ENCODE measurements at places on chromosomes 5 and 9.

- DNase-seq: no peak
Measured at GRCh38 chr5:37867654-37868053, 27.8 kb upstream of the GDNF start.

GRCh38 chr9:134880484-134881312 lies at the start of gene FCN2:
TSS of gene FCN2 (plus strand) at chr9:134880810. CDS start at chr9:134880822, 12 bp downstream.
- no peak for DNase-seq

- DNase-seq: no peak
Measured at GRCh38 chr5:114790403-114790792, 379.3 kb downstream of the TRIM36 start.

- DNase-seq: no peak
Measured at GRCh38 chr5:93407454-93407853, 173.6 kb downstream of the NR2F1-AS1 start.

DNA sequence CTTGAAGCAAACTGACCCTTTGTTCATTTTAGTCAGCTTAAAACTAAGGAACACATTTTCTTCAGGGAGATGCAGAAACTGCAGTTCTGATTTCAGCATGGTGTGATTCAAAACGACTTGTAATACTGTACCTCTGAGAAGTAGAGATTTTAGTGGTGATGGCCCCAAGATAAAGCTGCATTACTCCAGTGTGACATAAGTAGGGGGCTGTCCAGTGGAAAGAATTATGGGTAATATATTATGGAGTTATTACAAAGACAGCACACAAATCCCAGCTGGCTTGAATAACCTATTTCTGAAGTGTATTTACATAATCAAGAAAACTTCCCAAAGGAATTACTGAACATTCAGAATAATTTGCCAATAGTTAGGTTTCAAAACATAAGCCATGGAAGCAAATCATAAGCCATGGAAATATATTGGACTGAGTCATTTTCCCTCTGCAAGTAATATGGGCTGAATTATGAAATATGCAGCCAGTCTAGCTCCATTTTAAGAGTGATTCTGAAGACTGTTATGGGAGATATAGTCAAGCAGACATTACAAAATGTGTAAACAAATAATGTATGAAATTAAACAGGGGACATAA lies 133.7 kb upstream of the FBXL17 start:
- DNase-seq: no peak

DNA sequence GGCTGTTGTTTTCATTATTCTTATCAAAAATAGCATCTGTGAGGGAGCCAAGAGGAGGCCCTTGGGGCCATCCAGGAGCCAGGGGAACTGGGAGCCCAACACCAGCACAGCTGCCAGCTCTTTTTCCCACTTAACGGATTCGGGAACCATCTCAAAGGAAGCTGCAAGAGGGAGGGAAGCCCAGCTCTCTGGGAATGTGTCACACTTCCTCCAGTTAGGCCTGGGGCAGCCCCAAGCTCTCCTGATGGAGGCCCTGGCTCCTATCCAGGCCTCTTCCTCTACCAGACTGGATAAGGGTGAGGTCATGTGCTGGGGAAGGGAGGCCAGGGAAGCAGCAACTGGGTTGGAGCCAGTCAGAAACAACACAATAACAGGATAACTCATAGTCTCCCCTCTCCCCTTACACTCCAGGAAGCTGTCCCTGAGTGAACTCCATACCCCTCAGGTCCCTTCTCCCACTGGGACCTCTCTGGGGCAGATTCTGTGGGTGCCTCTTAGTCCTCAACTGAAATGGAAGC lies 12.7 kb downstream of the CSF2 start:
- no peak for DNase-seq

DNA sequence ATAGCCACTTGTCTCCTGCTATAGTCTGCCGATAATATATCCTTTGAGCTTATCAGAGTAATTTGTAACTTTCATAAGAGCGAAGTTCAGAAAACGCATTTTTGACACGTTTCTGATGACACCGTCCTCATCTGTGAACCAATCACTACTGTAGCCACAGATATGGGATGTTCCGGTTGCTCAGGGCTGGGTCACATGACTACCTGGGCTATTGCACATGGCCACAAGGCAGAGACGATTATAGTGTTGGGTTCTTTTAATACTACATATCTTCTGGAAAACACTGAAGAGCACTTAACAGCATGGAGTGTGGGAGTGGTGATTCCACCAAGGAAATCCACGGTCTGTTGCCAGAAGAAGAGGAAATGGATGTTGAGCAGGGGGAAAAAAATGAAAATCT lies 115.0 kb upstream of the ADRA1B start:
- DNase-seq: no peak

- DNase-seq: no peak
Measured at GRCh38 chr9:84139296-84140070, 158.9 kb downstream of the RMI1 start.

- DNase-seq: no peak
Measured at GRCh38 chr9:101184813-101185278, 156.3 kb downstream of the PLPPR1 start.

GRCh38 chr5:146521403-146522106 lies 5.6 kb upstream of the GPR151 start:
- DNase-seq: no peak

- peak; percentile 45 for DNase-seq
Measured at GRCh38 chr9:38621434-38622287, 1.3 kb upstream of the ANKRD18A start.

GRCh38 chr5:5782402-5782801 lies 359.9 kb downstream of the ICE1 start:
- DNase-seq: no peak

DNA sequence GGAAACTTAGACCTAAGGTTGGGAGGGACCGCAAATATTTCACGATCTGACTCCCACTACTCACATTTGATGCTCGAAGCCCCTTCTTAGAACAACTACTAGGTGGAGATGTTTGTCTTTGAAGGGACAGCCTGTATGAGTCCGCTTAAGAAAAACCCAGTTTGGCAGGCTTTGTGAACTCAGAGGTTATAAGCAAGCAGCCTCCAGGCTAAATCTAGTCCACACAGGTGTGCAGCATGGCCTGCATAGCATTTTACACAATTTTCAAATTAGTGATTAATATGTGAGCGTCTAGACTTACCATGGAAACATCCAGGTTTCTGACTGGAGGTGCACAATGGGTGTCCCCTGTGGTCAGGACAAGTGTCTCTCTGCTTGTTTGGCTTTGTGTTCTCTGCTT lies 127.1 kb downstream of the KIF4B start:
- no peak for DNase-seq

DNA sequence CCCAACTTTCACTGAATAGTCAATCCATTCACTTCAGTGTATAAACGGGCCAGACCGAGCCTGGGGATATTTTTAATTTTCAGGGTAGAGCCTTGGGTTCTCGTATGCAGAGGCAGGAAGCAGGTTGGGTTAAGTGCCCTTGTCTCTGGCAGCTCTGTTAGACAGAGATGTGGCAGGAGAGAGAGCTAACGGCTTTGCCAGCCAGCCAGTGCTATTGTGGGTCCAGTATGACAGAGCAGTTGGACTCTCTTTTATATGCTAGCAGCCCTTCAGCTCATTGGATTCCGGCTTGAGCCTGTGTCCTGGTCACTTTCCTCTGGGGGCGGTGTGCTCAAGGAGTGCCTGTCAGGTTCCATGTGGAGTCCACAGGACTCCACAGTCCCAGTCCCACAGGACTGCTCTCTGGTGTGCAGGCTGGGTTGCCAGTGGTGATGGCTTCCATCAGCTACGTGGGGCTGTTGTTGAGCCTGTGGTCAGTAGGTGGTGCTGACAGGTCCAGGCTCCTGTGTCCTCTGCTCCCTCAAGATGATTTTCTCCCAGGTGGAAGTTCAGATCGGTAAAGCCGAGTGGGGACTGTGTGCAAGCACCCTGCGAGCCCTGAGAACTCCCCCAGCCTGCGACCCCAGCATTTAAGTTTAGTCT lies 14.3 kb downstream of the CLTA start:
- DNase-seq: no peak

DNA sequence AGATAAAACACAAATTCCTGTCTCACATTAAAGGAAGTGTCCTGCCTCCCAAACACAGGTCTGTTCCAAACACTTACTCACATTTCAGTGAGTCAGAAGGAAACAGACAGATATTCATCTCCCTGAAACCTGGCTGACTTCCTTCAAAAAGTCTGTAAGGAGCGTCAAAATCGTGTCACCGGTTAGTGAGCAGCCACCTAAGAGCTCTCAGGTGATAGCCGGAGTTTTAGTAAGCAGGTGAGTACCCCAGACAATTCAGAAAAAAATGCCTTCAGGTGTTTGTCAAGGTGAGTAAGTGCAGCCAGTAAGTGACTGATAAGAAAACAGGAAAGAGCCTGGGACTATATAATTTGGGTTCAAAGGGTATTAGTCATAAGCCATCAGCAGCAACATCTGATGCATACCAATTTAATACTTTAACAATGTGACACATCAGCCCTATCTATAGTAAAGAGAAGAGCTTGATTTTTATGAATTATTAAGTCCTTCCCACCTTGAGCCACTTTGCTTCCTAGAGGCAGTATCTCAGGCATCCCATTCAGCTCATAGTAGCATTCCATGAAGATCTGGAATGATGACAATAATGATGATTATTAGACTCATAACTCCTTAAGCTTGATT lies 1.3 kb upstream of the ITGA2 start:
- no peak for DNase-seq

GRCh38 chr5:144179226-144179625 lies 8.6 kb downstream of the KCTD16 start:
- DNase-seq: no peak

GRCh38 chr5:33049842-33050241 lies 338.7 kb downstream of the NPR3 start:
- no peak for DNase-seq

GRCh38 chr9:36560771-36561170 lies 11.9 kb upstream of the MELK start:
- DNase-seq: no peak

DNA sequence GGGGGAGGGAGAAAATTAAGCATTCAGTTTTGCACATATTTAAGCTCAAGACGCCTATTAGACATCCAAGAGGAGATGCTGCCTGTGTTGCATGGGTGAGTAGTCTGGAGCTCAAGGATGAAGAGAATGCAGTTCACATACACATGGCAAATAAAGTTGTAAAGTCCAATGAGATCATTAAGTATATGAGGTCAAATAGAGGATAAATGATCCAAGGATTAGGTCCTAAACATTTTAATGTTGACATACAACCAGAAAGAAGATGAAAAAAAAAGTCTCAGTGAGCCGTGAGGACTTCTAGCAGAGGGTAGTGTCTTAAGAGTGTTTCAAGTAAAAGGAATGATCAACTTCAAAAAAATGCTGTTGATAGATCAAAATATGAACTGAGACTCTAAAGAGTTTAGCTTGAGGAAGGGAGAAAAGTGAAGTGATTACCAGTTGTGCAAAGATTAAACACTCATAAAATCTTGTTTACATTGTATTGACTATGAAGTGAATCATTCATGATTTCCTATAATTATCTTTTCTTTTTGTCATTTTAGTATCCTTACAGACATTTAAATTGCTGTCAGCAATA lies 251.8 kb downstream of the ZNF608 start:
- no peak for DNase-seq

DNA sequence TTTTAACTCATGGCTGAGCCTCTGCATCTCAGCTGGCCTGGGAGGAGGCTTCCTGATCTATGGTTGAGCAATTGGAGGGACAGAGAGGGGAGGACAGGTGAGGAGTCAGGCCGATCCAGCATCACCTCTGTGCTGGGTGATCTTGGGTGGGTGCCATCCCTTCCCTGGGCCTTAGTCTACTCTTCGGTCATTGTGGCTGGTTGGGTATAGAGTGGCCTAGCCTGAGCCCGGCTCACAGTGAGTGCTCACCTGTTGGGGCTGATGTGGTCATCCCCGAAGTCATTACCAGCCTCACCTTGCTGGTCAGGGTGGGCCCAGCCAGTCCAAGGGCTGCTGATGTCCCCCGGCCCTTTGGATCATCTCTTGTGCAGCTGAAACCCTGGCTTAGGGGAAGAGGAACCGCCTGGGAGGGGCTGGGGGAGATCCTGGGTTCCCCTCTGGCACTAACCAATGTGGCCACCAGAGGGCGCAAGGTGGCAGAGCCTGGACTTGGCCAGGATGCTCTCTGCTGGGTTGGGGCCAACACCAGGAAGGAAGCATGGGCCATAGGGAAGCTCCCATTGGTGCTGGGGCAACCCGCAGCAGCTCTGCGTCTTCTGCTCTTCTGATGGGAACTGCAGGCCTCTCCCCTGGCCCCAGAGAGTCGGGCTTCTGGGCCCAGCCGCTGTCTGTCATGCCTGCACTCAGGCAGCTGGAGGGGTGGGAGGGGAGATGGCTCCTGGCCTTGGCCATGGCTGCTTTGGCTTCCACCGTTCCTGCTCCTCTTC lies 17.3 kb upstream of the ODF2 start:
- peak; percentile 79 for DNase-seq

DNA sequence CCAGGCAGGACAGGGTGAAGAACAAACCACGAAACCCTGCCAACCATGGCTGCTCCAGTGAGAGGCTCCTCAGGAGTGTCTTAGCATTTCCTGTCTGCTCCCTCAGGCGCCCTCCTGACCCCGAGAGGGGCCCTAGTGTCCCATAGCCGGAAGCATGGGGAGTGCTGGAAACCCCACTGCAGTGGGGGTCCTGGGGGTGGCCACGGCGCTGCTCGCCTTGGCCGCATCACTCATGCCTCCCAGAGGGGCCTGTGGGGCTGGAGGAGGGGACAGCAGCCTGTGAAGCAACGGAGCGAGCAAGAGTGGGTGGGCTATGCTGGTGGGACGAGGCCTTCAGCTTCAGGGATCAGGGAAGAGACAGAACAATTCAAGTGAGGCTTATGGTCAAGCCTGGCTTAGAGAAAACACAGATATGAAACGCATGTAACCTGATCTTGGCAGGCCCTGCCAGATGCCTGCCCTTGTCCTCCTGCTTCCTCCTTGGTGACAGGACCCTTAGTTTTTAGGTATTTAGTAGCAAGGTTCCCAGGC lies 219.1 kb downstream of the FANCC start:
- no peak for DNase-seq

DNA sequence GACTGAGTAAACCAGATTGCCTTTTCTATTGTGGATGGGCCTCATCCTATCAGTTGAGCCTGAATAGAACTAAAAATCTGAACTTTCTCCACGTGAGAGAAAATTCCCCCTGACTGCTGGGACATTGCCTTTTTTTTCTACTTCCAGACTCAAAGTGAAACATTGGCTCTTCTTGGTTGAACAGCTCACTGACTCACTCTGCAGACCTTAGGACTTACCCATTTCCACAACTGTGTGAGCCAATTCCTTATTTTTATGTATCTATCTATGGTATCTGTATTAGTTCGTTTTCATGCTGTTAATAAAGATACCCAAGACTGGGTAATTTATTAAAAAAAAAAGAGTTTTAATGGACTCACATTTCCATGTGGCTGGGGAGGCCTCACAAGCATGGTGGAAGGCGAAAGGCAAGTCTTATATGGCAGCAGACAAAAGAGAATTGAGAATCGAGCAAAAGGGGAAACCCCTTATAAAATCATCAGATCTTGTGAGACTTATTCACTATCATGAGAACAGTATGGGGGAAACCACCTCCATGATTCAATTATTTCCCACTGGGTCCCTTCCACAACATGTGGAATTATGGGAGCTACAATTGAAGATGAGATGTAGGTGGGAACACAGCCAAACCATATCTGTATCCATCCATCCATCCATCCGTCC lies 306.7 kb upstream of the SLC24A2 start:
- DNase-seq: no peak
